ENCODE measurements at places on chromosomes 3 and 15.

DNA sequence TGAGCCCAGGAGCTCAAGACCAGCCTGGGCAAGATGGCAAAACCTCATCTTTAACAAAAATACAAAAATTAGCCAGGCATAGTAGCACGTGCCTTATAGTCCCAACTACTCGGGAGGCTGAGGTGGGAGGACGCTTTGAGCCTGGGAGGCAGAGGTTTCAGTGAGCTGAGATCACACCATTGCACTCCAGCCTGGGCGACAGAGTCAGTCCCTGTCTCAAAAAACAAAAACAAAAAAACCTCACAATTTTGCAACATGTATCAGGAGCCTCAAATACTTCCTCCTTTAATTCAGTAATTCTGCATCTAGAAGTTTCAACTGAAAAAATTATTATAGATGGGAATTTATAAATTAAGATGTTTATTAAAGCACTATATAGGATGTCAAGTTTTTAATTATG lies 1.1 kb downstream of the MRPL47 start:
- no peak for DNase-seq

DNA sequence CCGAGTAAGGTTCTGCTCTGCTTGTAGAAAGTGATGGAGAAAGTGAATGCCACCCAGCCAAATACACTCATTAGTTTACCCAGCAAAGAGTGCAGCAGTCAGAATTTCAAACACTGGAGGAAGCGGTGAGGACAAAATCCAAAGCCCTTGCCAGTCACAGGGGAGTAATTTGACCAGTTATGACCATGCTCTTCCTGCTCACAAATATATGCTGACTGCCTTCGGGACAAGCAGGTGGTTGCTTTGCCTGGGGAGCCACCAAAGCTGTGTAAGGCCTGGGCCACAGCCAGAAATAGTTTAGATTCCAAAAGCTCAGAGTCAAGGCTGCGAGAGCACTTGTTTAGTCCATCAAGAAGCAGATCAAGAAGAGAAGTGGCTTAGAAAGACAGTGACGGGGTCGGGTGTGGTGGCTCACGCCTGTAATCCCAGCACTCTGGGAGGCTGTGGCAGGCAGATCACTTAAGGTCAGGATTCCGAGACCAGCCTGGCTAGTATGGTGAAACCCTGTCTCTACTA lies 51.0 kb upstream of the ATP13A3 start:
- peak; percentile 98 for DNase-seq

DNA sequence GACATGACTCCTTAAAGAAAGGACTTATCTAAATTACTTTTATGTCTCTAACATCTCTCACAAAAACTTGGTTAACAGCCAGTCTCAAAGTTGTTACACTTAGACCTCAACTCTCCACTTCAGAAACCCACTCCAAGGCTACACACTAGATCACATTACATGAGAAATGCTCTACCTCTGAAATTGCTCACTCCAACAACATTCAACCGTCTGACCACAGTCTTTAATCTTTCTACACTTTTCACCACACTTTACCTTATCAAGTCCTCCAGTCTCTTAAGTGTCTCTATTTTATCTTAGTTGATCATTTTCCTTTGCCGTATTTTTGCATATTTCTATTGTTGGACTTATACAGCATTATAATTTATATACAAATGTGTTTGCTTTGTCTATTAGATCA lies 5.8 kb downstream of the SLC12A6 start:
- DNase-seq = no peak

DNA sequence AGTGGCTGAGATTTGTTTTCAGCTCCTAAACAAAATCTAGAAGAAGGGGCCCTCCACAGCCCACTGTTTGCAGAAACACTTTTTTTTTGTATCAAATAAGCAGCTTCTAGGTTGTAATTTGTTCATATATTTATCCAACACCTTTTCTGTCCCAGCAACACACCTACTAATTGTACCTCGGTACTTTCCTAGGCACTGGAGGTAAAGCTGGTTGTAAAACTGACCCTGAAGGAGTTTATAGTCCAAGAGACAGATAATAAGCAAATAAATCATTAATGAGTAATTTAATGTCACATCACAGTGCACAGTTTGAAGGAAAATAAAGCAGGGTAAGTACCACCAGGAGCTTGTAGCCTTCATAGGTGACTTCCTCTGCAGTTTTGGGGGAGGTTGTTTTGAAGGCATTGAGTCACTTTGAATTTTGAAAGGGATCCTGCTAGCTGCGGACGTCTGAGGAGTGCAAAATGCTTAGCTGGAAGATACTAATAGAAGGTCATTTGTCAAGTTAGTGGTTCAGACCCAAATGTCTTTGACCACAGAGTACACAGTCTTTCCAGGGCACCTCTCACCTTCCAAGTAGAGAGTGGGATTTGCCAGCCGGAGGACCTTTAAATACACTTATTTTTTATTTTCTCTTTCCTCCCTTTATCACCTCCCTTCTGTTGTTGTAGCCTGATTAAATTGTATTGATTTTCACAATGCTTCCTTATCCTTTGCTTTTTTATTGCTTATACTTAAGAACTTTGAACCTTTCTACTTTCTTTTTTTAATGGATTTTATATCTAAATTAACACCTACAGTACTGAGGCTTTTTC lies 53.8 kb downstream of the CMSS1 start:
- peak; percentile 51 for DNase-seq

- no peak for DNase-seq
Measured at GRCh38 chr3:176839901-176840300, 357.4 kb downstream of the TBL1XR1 start.
